ENCODE measurements at places on chromosomes 2 and 18.
A peak's percentile ranks its signal among the peaks of the same experiment; 100 is the strongest.

- DNase-seq: no peak
Measured at GRCh38 chr2:173151671-173152401, 76.2 kb downstream of the MAP3K20 start.

- DNase-seq: no peak
Measured at GRCh38 chr2:172635548-172635947, 79.7 kb downstream of the PDK1 start.

- DNase-seq: no peak
Measured at GRCh38 chr18:13527730-13528129, 198.6 kb downstream of the FAM210A start.

DNA sequence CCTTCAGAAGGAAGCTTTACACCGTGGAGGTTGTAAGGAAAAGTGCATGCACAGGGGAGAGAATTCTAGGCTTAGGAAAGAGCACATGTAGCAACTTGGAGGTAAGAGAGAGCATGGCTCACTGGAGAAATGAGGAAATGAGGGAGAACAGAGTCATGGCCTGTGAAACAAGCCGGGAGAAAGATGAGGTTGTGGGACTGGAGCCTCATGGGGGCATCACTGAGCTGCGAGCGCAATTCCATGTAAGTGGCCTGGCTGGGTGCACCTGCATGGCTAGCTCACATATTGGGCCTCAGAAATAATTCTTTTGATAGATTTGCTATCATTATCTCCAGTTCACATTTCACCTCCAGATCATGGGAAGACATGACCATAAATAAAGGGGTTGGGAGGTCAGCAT lies 785.5 kb upstream of the RAB6C start:
- no peak for DNase-seq

- no peak for DNase-seq
Measured at GRCh38 chr2:229089776-229090175, 181.3 kb downstream of the PID1 start.

- no peak for DNase-seq
Measured at GRCh38 chr2:118657466-118657865, 190.0 kb downstream of the EN1 start.

DNA sequence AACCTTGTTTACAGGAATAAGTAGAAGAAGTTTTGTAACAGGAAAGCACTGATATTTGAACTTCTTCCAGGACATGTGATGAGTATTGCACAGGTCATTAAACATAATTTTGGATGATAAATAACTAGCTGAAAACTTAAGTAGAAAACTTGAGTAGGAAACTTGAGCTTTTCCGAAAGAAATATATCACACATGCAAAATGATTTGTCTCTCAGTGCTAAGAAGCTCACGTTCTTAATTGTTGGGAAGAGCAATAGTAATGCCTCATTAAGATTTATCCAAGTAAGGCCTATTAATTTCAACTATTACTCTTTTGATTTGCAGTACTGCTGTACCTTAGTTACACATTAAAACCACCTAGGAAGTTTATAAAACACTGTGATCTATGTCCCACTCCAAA lies 1921.9 kb upstream of the LRRTM1 start:
- no peak for DNase-seq

DNA sequence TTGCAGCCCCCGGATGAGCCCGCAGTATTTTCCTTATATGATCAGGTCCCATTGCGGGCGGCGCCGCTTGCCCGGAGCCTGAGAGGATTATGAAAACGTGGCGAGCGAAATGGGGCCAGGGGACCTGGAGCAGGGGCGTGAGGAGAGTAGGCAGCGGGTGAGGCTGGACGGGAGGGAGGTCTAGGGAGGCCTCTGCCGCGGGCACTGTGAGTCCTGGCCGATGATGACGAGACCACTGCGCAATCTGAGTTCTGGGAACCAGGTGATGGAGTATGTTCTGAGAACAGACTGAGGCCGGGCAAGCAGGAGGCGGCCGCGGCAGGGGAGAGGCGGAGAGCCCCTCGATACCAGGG lies 790 bp upstream of the ACAA2 start:
- DNase-seq: peak; percentile 68

DNA sequence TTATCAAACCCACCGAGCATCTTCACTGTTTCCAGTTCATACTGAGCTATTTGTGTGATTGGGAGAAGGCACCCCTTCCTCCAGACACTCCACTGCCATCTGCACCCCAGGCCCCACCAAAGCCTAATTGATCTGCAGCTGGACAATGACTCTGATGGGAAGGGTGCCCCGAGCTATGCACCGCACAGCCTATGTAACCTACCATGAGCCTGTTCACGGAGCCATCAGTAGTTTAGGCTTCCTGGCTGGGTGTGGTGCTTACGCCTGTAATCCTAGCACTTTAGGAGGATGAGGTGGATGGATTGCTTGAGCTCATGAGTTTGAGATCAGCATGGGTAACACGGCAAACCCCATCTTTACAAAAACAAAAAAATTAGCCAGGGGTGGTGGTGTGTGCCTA lies 17.8 kb upstream of the ASAP2 start:
- DNase-seq: no peak

GRCh38 chr18:70781860-70782453 lies 493.1 kb downstream of the SOCS6 start:
- DNase-seq: peak; percentile 78

GRCh38 chr18:57353940-57354461 lies 1.6 kb downstream of the ST8SIA3 start:
- peak; percentile 65 for DNase-seq

- DNase-seq: no peak
Measured at GRCh38 chr18:76505614-76506013, 10.6 kb upstream of the ZNF516 start.

DNA sequence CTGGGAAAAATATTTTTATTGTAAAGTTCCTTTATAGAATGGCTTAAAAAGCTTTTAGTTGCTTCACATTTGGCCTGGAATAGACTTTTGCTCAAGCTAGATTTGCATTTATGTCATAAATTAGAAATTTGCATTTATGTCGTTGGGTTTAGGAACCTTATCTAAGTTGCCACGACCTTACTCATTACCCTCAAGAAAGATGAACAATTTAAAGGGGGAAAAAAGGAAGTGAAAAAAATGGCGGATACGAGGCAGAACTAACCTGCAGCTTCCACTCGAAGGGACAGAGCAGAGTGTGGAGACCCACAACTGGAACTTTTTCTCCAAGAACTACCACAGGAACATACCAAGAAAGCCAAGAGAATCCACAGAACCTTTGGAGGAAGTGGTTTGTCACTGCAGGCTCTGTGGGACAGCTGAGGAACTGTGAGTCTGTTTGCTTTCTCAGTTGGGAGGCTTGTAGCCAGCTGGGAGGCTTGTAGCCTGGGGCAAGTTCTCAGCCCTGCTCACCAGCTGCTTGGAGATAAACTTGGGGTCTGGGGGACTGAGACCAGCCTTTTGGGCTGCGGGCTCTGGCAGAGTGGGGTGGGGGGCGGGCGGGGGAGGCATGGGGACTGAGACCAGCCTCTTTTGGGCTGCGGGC lies 349.9 kb upstream of the MEIS1 start:
- no peak for DNase-seq

- DNase-seq: no peak
Measured at GRCh38 chr2:233807966-233808935, 30.1 kb downstream of the MROH2A start.

GRCh38 chr2:64133828-64134227 lies 10.4 kb downstream of the PELI1 start:
- no peak for DNase-seq

DNA sequence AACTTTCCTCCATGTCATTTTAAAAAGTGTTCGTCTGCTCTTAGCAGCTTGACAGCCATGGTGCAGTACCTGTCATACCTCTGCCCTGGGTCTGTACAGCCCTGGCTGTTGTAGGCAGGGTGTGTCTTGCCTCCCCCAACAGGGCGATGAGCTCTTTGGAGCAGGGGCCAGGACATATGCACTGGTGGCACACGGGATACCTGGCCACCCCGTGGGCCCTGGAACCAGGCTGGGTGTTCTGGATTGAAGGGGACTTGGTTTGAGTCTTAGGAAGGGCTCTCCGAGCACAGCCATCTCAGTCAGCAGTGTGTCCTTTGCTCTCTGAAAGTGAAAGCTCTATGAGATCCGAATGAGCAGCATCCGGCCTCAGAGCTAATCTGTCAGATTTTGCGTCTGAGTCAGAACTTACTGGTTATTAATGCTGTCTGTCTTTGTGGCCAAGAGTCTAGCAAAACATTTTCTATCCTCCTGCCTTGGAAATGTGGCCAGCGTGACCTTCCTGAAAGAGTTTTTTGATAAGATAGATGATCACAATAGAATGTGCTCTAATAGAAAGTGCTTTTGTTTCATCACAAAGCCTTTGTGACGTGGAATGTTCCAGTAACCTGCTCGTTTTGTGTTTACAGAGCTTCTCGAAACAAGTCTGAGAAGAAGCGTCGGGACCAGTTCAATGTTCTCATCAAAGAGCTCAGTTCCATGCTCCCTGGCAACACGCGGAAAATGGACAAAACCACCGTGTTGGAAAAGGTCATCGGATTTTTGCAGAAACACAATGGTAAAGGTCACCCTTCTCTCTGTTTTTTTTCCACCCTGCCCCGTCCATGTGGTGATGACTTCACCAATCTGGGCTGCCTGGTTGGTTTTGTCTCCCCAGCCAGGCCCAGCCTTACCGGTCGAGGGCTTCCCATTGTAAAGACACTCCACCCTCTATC lies 77.3 kb upstream of the RPL31 start:
- no peak for DNase-seq

- DNase-seq: no peak
Measured at GRCh38 chr2:27085673-27086089, 891 bp upstream of the KHK start.

- no peak for DNase-seq
Measured at GRCh38 chr2:161981679-161982250, 92.2 kb downstream of the DPP4 start.

- DNase-seq: no peak
Measured at GRCh38 chr2:54755641-54756326, 32.3 kb downstream of the EML6 start.

- no peak for DNase-seq
Measured at GRCh38 chr2:217905896-217906295, 96.9 kb downstream of the TNS1 start.

DNA sequence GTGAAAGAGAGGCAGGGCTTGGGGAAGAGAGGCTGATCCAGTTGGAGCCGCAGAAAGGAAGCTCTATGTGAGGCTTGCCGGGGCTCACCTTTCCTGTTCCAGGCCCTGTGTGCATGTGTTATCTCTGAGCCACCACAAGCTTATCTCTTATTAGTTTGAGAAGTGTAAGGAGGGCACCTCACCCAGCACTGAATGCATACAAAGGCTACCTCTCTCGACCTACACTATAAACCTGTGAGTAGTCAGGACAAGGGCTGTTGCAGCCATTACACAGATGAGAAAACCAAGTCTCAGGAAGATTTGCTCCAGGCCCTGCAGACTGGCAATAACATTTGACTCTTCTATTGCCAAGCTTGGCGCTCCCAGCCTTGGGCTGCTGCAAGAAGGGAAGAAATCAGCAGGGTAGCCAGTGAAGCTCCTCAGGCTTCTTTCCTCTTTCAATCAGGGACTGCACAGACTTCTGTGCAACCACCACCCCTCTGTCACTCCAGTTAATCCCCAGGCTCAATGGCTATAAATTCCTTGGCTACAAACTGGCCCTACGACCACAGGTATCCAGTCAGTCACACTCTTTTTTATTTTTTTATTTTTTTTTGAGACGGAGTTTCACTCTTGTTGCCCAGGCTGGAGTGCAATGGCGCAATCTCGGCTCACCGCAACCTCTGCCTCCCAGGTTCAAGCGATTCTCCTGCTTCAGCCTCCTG lies 73.8 kb downstream of the CLHC1 start:
- DNase-seq: no peak

DNA sequence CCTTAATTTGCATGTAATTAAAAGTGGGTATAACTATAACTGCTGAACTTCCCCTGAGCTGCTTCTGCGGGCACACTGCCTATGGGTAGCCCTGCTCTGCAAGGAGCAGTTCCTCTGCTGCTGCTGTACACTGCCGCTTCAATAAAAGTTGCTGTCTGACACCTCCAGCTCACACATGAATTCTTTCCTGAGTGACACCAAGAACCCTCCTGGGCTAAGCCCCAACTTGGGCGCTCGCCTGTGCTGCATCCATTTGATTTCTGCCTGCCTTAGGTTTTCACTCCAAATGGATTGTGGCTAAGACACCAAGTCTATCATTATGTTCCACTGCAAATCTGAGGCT lies 215.7 kb downstream of the ANAPC1 start:
- DNase-seq: no peak

- no peak for DNase-seq
Measured at GRCh38 chr2:33153008-33153407, 206.3 kb downstream of the LTBP1 start.

GRCh38 chr18:49020621-49021021 lies 69.9 kb upstream of the SMAD7 start:
- DNase-seq: no peak

DNA sequence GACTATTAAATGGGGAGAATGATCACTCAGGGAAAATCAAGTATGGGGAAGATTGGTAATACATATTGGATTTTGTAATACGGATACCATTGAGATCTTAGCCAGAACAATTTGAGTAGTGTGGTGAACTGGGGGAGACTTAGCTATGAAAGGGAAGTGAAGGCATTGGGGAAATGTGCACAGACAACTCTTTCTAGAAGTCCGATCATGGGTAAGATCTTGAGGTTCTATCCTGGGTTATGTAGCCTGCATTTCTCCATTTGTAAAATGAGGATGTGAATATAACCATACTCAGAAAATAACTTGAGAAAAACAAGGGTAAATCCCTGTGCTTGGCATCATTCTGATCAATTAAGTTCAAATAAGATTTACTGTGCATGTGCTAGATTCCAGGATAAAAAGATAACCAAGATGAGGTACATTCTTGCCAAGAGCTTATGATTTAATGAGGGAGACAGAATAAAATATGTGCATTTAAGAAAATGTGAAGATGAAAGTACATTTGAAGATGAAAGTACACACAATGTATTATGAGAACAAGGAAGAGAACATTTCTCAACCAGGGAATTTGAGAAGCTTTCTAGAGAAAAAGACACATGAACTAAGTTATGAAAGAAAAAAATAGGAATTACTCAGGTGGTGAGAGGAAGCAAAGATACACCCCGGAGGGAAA lies 49.5 kb downstream of the SLC40A1 start:
- no peak for DNase-seq

DNA sequence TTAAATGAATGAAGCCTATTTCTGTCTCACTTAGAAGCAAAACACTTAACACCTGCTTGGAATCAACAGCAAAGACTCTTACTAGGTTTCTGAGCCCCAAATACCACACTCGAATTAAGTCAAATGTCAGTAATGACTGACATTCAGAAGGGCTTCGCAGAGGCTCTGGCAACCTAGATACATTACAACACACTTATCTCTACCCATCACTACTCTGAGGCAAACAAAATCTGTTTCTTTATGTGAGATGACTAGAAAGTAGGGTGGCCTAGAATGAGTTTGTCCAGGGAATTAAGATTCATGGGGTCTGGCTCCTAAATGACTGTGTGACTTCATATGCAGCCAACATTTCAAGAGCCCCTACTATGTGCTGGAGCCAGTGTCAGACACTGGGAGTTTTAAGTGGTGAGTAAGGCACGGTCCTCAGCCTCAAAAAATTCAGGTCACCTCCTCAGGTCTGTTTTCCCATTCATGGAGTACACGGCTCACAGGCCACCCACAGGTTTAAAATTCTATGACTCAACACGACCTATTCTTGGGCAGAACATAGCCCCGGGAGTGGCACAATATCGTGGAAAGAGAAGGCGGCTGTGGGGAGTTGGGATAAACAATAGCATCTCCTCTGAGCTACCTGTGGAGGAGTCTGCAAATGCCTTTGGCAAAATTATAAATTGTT lies 150.3 kb upstream of the ZFP36L2 start:
- DNase-seq: no peak

GRCh38 chr18:23141104-23141999 lies 6.1 kb downstream of the CABLES1 start:
- peak; percentile 21 for DNase-seq

GRCh38 chr2:224971214-224971613 lies 71.1 kb downstream of the DOCK10 start:
- no peak for DNase-seq

GRCh38 chr2:239296020-239296932 lies 104.5 kb downstream of the HDAC4 start:
- no peak for DNase-seq

Data from NCI-H1092 (cell line).